ENCODE measurements at places on chromosomes 4 and X.

GRCh38 chrX:7220121-7220520 is 72.2 kb upstream of the PUDP start:
- DNase-seq, result no peak

DNA sequence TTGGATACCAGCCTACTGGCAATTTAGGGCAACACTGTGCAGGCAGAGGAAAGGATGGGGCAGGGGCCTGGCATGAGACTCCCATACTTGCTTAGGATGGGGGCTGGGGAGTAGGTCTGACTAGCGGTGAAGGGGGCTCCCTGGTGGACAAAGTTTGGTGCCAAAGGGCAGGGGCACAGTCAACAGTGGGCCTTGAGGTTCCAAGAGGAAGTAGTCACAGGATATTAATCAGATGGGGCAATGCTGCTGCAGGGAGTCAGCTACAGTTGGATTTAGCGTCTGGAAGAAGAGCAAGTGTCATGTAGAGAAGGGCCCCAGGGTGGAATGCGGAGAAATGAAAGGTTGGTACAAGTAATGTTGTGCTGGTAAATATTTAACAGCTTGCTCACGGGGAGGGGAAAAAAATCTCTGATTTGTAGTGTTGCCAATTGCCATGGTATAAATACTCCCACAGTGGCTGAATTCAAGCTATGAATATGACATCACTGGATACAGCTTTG is 139.4 kb downstream of the PJA1 start:
- DNase-seq, result no peak

DNA sequence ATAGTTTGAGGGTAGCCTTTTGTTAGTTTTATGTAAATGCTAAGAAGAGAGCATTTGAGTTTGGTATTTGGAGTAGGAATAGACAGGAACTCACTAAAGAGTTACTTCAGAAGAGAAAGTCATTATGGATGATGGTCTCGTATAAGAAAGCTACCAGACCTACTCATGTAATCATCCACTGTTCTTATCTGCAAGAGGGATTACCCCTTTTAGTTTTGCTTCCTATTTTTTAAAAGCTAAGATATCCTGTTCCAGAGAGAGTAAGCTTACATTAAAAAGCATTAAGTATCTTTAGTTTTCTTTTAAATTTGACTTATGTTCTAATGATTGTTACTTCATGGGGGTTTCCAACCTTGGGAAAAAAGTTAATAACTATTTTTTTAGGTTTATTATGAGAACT is 12.5 kb upstream of the ART3 start:
- DNase-seq, result no peak

DNA sequence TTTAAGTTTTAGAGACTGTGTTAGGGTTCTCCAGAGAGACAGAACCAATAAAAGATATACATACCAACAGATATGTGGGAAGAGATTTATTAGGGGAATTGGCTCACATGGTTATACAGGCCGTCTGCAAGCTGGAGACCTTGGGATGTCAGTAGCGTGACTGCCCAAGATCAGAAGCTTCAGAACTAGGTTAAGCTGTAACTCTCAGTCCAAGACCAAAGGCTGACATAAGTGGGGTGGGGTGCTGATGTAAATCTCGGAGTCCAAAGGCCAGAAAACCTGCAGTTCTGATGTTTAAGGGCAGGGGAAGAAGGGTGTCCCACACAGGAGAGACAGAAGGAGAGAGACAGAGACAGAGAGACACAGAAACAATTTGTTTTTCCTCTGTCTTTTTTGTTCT is 10.5 kb downstream of the CLDN34 start:
- DNase-seq, result no peak

GRCh38 chr4:155999725-156000124 is 46.1 kb upstream of the CTSO start:
- DNase-seq, result no peak

DNA sequence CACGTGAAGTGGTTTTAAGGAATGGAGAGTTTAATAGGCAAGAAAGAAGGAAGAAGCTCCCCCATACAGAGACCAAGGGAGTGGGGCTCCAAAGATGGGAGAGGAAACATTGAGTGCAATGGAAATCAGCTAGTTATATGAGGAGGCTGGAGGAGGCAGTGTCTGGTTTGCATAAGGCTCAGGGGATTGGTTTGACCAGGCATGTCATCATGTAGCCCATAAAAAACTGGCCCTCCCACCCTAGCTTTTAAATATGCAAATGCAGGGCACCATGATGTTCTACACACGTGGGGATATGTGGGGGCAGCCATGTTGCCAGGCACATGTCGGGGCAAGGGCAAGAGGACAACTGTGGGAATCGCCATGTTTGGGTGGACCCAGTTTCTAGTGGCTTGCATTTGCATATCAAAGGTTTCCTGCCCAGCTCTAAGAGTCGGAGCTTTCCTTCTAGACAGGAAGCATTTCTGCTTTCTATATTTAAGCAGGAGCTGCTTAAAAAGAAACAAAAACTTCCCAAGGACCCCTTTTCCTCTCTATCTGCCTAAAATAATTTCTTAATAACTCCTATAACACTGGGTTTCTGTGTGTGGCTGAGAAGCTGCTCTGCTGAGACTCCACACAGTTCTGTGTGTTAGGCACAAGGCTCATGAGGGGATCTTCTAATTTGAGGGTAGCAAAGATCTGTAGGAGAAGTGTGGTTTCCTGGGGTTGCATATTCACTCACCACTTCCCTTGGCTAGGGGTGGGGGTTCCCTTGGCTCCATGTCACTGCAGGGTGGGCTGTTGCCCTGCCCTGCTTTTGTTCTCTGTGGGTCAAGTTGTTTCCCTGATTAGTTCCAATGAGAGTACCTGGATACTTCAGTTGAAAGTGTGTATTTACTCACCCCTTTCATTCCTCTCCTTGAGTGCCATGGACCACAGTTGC is 113.5 kb downstream of the VSIG4 start:
- peak; percentile 4 for DNase-seq

DNA sequence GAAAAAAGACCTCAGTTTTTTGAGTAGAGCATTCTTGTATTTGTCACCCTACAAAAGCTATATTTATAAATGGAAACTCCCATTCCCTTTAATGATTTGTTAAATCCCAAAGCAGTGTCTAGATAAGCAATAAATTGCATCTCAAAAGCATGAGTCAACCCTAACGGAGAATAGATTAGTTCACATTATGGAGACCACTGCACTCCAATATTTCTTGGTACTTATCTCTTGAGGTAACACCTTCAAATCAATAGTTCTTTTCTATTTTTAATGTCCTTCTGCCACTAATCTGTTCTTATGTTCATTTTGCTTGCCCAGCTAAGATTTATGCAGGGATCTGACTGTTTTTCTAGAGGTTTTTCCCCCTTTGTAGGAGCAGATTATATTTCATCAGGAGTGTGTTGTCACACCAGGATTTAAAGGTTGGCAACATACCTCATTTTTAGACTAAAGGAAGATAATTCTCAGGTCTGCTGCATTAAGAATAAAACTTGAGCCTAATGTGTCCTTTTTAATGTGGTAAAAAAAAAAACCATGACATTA is 91.4 kb upstream of the ADGRG2 start:
- DNase-seq, result no peak

DNA sequence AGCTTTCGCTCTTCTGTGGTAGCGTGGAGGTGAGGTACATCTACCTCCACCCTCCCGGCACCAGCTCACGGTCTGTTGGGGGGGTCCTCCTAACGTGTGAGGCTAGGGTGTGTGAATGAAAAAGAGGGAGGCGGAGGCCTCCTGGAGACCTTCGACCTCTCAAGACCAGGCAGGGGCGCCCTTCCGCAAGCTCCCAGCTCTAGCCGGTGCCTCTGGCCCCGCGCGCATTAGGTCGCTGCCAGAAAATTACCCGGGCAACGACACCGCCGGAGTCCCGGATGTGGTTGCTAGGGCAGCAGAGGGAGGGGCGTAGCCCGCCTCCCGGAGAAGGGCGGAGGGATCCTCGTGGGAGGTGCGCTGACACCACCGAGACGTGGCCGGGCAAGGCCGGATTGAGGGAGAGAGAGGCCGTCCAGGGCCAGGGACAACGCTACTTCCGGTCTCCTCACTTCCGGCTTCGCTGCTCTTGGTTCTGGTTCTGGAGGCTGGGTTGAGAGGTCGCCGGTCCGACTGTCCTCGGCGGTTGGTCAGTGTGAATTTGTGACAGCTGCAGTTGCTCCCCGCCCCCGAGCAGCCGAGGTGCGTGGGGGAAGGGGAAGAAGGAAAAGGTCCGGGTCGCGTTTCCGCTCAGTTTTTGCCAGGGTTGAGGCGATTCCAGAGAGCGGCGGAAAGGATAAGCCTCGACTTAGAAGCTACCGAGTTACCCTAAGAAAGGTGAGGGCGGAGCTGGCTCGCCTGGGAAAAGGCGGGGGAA is at the start of the genes ARFIP1 and TIGD4:
Gene ARFIP1, plus strand, starts transcription at position 442 of the 754 bp plus-strand sequence. CDS start 49,680 bp downstream, outside the sequence.
Gene TIGD4, minus strand, starts transcription at position 218 of the 754 bp plus-strand sequence. CDS start 8,726 bp downstream, outside the sequence.
- peak; percentile 95 for DNase-seq

GRCh38 chr4:4271912-4272311 is 18.0 kb downstream of the LYAR start:
- DNase-seq, result no peak

GRCh38 chr4:156437666-156438065 is 484.0 kb upstream of the CTSO start:
- no peak for DNase-seq

- no peak for DNase-seq
Observed at GRCh38 chr4:93334003-93334402, 494.6 kb upstream of the ATOH1 start.

- no peak for DNase-seq
Observed at GRCh38 chr4:24713604-24714003, 81.8 kb upstream of the SOD3 start.

GRCh38 chr4:27018910-27019309 is 158.3 kb downstream of the STIM2 start:
- no peak for DNase-seq

- no peak for DNase-seq
Observed at GRCh38 chr4:3708103-3708510, 58.1 kb upstream of the ADRA2C start.

DNA sequence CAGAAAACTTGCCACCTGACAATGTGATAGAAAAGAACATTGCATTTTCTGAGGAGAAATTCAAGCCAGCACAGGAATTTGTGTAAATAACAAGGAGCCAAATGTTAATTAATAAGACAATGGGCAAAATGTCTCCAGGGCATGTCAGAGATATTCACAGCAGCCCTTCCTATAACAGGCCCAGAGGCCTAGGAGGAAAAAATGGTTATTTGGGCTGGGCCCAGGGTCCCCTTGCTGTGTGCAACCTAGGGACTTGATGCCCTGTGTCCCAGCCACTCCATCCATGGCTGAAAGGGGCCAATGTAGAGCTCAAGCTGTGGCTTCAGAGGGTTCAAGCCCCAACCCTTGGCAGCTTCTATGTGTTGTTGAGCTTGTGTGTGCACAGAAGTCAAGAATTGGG is 55.5 kb upstream of the GABRG1 start:
- DNase-seq, result no peak

DNA sequence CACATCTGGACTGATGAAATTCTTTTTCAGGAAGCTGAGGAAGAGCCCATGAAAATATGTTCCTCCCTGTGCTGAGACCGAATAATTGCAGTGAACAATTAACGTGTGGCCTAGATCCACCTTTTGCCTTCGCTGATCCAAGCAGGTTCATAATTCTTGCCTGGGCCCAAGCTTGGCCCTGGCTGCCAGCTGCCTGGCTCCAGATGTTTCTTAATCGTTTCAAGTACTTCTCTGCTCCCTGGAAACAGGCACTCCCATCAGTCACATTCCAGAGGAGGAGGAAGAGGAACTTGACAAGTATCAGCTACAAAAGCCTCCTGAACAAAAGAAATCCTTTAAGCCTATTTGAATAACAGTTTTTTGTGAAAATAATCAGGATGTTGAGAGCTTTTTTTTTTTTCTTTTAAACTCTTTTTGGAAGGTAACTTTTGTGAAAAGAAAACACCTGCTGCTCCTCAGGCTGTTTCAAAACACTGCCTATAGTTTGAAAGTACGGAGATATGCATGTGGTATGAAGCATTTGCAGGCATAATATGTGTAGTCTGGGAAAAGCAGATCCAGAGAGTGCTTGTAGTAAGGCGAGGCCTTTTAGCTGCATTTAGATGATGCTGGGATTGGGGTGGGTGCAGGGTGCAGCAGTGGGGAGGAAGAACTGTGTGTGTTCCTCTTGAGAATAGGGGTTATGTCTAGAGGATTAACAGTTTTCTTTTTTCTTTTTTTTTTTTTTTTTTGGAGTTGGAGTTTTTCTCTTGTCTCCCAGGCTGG is 154.4 kb downstream of the PTTG2 start:
- no peak for DNase-seq

DNA sequence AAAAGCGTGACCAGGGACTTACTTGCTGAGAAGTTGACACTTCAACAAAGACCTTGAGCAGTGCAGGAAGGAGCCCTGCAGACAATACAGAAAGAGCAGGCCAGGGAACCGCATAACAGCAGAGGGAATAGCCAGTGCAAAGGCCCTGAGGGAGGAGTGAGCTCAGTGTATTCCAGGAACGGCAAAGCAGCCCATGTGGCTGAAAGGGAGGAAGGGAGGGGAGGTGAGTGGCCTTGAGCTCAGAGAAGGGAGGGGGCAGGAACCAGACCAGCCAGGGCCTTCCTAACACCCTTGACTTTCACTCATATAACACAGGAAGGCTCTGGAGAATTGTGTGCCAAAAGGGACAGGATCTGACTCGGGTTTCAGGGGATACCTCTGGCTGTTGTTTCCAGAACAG is 112.2 kb downstream of the BCOR start:
- DNase-seq, result no peak

DNA sequence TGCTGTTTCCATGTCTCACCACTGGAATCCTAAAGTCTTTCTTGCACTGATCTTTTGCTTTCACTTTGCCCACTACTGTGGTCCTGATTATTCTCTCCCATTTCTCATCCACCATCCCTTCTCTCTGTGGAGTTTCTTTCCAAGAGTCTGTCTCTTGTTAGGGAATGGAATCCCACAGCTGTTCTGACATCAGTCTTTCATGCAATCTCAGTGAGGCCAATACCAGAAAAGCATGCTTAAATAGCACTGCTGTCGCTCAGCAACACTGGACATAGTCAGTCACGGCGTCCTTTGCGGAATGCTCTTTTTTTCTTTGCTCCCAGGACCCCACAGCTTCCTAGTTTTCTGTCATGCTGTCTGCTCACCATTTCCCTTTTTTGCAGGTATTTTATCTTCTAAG is 20.1 kb downstream of the SLITRK4 start:
- no peak for DNase-seq

DNA sequence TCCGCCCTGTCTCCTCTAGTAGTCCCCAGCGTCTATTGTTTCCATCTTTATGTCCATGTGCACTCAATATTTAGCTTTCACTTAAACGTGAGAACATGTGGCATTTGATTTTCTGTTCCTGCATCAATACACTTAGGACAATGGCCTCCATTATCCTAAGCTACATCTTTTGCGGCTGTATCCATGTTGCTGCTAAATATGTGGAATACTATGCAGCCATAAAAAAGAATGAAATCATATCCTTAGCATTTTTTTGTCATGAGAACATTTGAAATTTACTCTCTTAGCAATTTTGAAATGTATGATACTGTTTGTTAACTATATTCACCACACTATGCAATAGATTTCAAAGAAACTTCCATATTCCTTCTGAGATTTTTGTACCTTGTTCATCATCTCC is 19.8 kb upstream of the CD38 start:
- no peak for DNase-seq

Data from RPMI8226 (cell line).